ENCODE measurements at places on chromosomes 4 and X. TPM values are rescaled to one million over a fixed set of nuclear protein-coding genes. Genes with fewer than 3 reads are reported as not detected.
A peak's percentile ranks its signal among the peaks of the same experiment; 100 is the strongest.

DNA sequence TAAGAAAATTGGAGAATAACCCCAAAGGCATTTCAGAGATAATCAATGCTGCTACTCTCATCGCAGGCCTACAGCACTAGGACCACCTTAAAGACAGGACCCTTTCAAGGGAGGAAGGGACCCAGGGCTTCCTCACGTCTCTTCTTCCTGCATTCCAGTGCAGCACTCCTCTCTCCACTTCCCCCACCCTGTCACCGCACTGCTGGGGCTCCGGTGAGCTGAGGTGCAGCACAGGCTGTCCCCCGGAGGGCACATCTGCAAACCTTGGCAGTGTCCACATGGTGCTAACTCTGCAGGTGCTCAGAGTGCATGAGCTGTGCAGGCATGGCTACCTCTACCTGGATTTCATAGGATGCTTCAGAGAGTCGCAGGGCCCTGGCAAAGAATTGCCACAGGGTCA, 305.6 kb downstream of the DCHS2 start:
- H3K4me1 ChIP-seq: no peaks in the 10 kb centered on the region
- H3K27ac ChIP-seq: no peak overlapping the region
- no peak overlapping the region for H3K4me3 ChIP-seq
- H3K27me3 ChIP-seq: no peaks in the 10 kb centered on the region

GRCh38 chr4:178316211-178316610, 874.0 kb upstream of the AGA start:
- H3K27me3 ChIP-seq: no peaks in the 10 kb centered on the region
- DNase-seq: no peak
- H3K36me3 ChIP-seq: no peaks in the 10 kb centered on the region

- no peak overlapping the region for H3K27ac ChIP-seq
- no peak overlapping the region for H3K4me3 ChIP-seq
- DNase-seq: no peak
- no peaks in the 10 kb centered on the region for H3K27me3 ChIP-seq
- no peaks in the 10 kb centered on the region for H3K36me3 ChIP-seq
These were observed 376.8 kb upstream of the ZFP42 start for GRCh38 chr4:187618701-187619281.

DNA sequence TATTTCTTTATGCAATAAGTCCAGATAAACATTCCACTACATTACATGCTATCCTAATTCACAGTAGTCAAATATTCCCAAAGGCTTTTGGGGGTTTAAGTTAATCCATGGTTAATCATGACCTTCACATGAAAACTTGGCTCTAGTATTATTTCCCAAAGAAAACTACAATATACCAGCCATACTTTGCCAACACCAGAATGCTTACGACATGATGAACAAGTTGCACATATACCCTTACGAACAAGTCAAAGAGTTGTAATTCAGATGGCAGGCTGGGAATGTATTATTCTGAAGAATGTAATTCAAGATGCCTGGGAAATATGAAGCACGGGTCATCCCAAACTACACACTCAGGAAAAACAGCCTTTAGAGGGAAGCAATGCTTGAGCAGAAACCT, 499.6 kb downstream of the PPARGC1A start:
- peaks cover 14% of the 10 kb centered on the region for H3K4me1 ChIP-seq
- no peak for DNase-seq
- no peaks in the 10 kb centered on the region for H3K27me3 ChIP-seq
- H3K27ac ChIP-seq: no peak overlapping the region
- H3K4me3 ChIP-seq: no peak overlapping the region

- no peaks in the 10 kb centered on the region for H3K4me1 ChIP-seq
- H3K27ac ChIP-seq: no peak overlapping the region
- no peak for DNase-seq
- no peaks in the 10 kb centered on the region for H3K36me3 ChIP-seq
- no peak overlapping the region for H3K4me3 ChIP-seq
These were observed 275.2 kb downstream of the QDPR start for GRCh38 chr4:17236686-17237085.

- no peak for DNase-seq
- H3K27ac ChIP-seq: no peak overlapping the region
- no peaks in the 10 kb centered on the region for H3K4me1 ChIP-seq
- H3K36me3 ChIP-seq: no peaks in the 10 kb centered on the region
- no peaks in the 10 kb centered on the region for H3K27me3 ChIP-seq
These were observed 67.7 kb upstream of the SPANXN2 start for GRCh38 chrX:143788265-143788664.

- no peak for DNase-seq
- no peak overlapping the region for H3K4me3 ChIP-seq
- H3K27me3 ChIP-seq: no peaks in the 10 kb centered on the region
- no peaks in the 10 kb centered on the region for H3K36me3 ChIP-seq
- peak overlapping the region; percentile 44 for H3K27ac ChIP-seq
These were observed 61.7 kb upstream of the PRSS48 start for GRCh38 chr4:151215295-151215694.

- H3K4me1 ChIP-seq: no peaks in the 10 kb centered on the region
- no peaks in the 10 kb centered on the region for H3K36me3 ChIP-seq
- no peak overlapping the region for H3K27ac ChIP-seq
- DNase-seq: no peak
- H3K27me3 ChIP-seq: no peaks in the 10 kb centered on the region
These were observed 15.4 kb upstream of the OCIAD1 start for GRCh38 chr4:48815483-48815882.

DNA sequence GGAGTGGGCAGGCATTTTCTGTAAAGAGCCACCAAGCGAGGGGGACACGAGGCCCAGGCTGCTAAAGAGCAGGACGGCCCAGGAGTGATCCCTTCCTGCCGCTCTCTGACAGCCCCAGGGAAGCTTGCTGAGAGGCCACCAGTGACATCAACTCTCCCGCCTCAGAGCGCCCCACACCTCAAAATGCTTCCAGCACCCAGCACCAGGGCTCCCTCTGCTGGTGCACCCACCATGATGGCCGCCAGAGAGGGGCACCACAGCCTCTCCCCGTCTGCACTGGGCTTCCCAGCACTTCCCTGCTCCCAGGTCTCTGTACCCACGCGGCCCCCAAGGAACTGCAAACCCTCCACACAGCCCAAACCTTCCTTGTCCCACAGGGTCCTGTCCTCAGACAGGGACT, 40.4 kb downstream of the GAK start:
- H3K4me3 ChIP-seq: no peak overlapping the region
- no peaks in the 10 kb centered on the region for H3K27me3 ChIP-seq
- peaks cover 27% of the 10 kb centered on the region for H3K36me3 ChIP-seq
- no peak overlapping the region for H3K27ac ChIP-seq
- no peak for DNase-seq

GRCh38 chrX:332496-332860, 13.9 kb upstream of the GTPBP6 start:
- H3K4me3 ChIP-seq: no peak overlapping the region
- DNase-seq: no peak
- H3K27ac ChIP-seq: no peak overlapping the region
- no peaks in the 10 kb centered on the region for H3K36me3 ChIP-seq
- H3K4me1 ChIP-seq: no peaks in the 10 kb centered on the region
- no peaks in the 10 kb centered on the region for H3K27me3 ChIP-seq

DNA sequence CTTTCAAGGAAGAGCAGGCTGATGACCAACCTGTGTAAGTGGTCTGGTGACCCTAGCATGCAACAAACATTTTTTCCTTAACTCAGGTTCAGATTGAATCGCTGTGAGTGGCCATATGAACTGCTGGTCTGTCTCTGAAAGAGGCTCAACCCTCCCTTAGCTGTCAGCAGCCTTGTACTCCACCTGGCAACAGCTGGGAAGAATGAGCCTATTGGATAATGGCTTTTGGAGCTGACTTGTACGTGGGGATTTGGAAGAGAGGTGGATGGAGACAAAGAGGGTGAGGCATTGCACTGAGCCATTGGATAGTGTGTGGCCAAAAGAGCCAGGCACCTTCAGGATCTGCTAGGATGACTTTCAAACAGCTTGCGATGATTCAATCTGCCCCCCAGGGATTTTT, 35.7 kb upstream of the BMP15 start:
- no peaks in the 10 kb centered on the region for H3K4me1 ChIP-seq
- no peak overlapping the region for H3K27ac ChIP-seq
- no peak overlapping the region for H3K4me3 ChIP-seq
- H3K27me3 ChIP-seq: peaks cover 45% of the 10 kb centered on the region
- H3K36me3 ChIP-seq: no peaks in the 10 kb centered on the region

DNA sequence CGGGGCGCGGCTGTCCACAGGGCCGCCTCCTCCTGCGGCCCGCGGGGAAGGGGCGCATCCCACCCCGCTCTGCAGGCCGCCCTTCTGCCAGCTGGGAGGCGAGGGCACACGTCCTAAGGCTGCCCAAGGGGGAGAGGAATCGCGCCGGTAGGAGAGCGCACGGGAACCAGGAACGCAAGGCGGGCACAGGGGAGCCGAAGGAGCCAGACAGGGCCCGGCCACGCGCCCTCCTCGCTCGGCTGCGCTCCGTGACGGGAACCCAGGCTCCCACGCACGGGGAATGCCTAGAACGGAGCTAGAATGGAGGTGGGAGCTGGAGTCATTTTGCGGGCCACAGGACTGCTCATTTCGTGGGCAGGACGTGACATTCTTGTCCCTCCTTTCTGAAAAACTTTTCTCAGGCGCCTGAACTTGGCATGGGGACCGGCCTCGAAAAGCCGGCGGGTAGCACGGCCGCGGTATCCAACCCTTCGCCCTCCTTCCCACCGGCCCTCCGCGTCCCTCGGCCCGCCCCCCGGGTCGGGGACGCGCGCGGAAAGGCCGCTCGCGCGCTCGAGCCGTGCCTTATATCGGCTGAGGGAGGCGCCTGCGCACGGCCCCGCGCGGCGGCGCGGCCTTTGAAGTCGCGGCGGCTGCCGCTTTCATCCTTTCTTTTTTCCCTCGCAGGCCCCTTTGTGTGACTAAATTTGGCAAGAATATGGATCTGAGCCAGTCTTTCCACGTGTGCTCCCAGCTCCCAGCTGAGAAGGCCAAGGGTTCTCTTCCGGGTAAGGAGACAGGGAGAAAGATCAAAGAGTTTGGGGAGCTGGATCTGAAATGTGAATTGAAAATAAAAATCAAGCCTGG, 4.2 kb upstream of the LEF1 start:
- H3K4me1 ChIP-seq: peaks cover 3% of the 10 kb centered on the region
- DNase-seq: peak; percentile 28
- H3K4me3 ChIP-seq: peak overlapping the region; percentile 58
- no peaks in the 10 kb centered on the region for H3K36me3 ChIP-seq

DNA sequence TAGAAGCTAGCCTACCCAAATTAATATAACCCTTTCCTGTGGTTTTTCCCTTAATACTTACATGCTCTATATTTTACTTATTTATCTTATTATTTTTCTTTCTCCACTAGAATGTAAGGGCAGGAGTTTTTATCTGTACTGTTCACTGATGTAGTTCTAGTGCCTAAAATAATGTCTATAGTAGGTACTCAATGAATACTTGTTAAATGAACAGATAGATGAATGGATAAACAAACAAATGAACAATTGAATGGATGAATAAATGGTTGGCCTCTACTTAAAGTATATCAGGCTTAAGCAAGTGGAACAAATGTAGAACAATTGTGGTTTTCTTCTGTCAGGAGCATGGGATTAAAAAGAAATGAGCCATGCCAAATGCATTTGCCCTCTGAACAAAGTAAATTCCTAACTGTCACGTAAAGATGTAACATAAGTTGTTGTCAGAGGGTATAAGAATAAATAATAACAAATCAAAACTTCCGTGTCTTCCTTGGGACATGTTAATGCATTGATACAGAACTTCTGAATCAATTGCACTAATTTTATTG, 54.1 kb downstream of the SYTL5 start:
- DNase-seq: no peak
- no peaks in the 10 kb centered on the region for H3K4me1 ChIP-seq
- H3K4me3 ChIP-seq: no peak overlapping the region
- H3K27me3 ChIP-seq: no peaks in the 10 kb centered on the region
- H3K36me3 ChIP-seq: no peaks in the 10 kb centered on the region

DNA sequence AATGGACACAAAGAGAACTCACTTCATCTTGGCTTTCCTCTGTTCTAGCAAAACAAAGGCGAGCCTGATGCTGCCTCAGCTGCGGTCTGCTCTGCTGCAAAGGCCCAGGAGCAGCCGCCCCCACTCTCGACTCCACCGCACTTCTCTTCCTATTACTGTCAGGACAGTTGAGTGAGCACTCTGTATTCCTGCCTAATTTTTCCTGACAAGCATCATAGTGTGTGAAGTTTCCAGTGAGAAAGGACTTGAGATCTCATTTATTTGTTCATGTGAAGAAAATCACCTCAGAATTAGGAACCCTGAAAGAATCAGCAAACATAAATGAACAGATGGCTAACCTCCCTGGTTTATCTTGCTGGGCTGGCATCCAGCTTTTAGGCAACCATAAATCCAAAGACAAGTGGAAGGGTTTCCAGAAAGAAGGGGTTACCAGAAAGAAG, 15.6 kb downstream of the SCARB2 start:
- H3K4me1 ChIP-seq: peaks cover 65% of the 10 kb centered on the region
- H3K27me3 ChIP-seq: no peaks in the 10 kb centered on the region
- H3K36me3 ChIP-seq: no peaks in the 10 kb centered on the region
- H3K27ac ChIP-seq: peak overlapping the region; percentile 69

- H3K36me3 ChIP-seq: no peaks in the 10 kb centered on the region
- no peak overlapping the region for H3K4me3 ChIP-seq
- H3K4me1 ChIP-seq: no peaks in the 10 kb centered on the region
These were observed 106.4 kb downstream of the MMRN1 start for GRCh38 chr4:90001023-90001422.

- H3K4me3 ChIP-seq: no peak overlapping the region
- H3K27ac ChIP-seq: no peak overlapping the region
These were observed 275.2 kb downstream of the PTTG2 start for GRCh38 chr4:38235354-38235753.

DNA sequence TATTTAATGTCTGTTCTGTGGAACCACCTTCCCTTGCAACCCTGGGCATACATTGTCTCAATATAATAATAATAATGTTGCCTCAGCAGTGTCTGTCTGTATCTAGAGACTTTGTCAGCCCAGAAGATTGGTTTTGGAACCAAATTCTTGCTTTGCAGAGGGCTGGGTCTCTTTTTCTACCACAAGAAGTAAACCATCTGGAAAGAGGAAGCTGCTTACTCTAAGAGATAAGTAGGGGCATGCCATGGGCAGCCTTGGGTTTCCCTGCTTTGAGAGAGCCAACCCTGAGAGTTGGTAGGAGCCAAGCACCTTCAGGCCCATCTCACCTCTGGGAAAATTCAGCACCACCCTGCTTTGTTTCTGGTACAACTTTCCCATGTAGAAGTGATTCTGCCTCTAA, 27.0 kb downstream of the TMEM31 start:
- no peak overlapping the region for H3K4me3 ChIP-seq
- peaks cover 37% of the 10 kb centered on the region for H3K27me3 ChIP-seq
- DNase-seq: no peak
- H3K4me1 ChIP-seq: no peaks in the 10 kb centered on the region
- no peak overlapping the region for H3K27ac ChIP-seq

- H3K4me1 ChIP-seq: peaks cover 10% of the 10 kb centered on the region
- no peaks in the 10 kb centered on the region for H3K36me3 ChIP-seq
- H3K4me3 ChIP-seq: no peak overlapping the region
- no peak overlapping the region for H3K27ac ChIP-seq
- no peak for DNase-seq
These were observed 379.7 kb downstream of the SPRY1 start for GRCh38 chr4:123776267-123776666.

- no peak for DNase-seq
- no peaks in the 10 kb centered on the region for H3K36me3 ChIP-seq
- no peak overlapping the region for H3K4me3 ChIP-seq
- no peak overlapping the region for H3K27ac ChIP-seq
These were observed 265.1 kb downstream of the SLC39A8 start for GRCh38 chr4:102080184-102080583.

The CCKAR gene
- not detected for total RNA-seq

The P2RY4 gene
- total RNA-seq: 0.16 TPM

The TEX11 gene
- not detected for total RNA-seq

The VCX3B gene
- total RNA-seq: not detected

The SPIN2A gene
- 0.51 TPM for total RNA-seq

The PCYT1B gene
- total RNA-seq: 0.31 TPM

The CFP gene
- total RNA-seq: 12.4 TPM

The LRIT3 gene
- total RNA-seq: 0.07 TPM

The UGT2A3 gene
- total RNA-seq: not detected

The TENM3 gene
- 2.6 TPM for total RNA-seq

The CTAG2 gene
- total RNA-seq: not detected
